ENCODE measurements at places on chromosomes 7 and 10.
A peak's percentile ranks its signal among the peaks of the same experiment; 100 is the strongest.

GRCh38 chr10:133420579-133420978 is 3.8 kb downstream of the SPRN start:
- no peak for DNase-seq

DNA sequence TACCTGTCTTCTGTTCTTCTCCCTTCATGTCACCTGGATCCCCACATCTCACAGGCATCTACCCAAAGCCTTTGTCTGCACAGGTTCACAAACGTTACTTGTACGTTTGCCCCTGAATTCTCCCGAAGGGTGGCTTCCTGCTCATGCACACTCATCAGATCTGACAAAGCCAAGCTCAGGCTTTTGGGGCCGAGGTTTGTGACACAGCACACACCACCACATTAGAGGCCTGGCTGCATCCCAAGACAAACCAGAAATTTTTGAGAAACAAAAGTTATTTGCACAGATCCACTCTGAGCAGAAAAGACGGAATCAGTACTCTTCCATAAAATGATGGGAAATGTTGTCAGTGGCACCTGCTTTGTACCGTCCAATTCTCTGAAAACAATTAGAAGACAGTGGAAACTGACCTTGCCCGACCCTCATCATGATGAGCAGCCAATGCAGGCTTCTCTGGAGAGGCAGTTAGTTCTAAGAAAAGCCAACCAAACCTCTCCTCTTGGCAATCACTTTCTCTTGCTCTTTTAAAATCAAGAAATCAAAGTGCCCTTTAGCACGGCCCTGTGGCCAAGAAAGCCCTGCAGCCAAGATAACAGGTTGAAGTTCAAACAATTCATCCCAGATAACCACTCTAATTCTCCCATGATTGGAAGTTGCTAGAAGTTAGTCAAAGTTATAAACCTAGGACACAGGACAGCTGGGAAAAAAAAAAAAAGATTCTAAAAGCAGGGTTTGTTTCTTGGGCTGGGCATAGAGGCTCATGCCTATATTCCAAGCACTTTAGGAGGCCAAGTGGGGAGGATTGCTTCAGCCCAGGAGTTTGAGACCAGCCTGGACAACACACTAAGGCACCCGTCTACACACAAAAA is 13.6 kb upstream of the SVIL start:
- peak; percentile 18 for DNase-seq

DNA sequence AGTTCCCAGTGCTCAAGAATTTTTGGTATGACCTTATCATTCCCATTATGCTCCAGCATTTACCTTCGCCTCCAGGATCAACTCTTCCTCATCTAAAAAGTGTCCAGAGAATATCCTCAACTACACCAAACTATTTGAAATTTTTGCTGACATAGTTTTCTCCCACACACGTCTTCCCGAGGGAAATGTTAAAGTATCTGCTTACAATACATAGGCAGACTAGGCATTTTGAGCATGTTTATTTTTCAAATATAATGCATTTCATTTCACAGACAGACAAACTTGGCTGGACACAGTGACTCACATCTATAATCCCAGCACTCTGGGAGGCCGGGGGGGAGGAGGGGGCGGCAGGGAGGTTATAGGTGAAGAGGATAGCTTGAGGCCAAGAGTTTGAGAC is 177.1 kb upstream of the TRIM24 start:
- no peak for DNase-seq

DNA sequence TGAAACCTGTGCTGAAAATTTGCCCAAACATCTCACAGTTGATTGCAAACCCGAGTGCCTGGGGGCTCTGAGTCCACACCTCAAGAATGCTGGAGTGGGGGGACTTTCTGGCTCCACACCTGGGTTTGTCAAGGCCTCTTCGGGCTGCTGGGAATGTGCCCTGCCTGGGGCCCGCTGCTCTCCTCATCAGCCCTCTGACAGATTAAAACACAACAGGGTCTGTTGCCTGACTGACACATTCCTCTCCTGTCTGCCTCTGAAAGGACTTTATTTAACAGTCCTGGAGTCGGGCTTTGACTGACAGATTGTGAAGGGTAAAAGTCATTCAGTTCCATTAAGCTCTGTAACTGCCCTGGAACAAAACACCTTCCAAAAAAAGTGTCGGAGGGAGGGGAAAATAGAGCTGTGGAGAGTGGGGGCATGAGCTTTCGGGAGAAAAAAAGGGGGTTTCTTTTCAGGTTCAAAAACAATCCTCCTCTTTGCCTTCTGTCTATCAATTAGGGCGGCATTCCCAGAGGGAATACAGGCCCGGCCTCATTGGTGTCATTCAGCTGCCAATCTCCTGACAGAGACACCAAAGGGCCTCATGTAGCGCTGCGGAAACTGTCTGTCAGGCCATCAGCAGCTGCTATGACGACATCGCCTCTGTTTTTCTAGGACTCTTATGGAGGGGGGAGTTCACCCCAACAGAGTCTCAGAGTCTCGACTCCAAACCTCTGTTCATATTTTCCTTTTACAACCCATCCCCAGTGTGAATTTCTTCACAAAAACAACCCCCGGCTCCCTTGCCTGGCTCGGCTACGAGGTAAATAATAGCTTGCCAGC is 398.8 kb upstream of the NFE2L3 start:
- no peak for DNase-seq

GRCh38 chr7:103577059-103577458 is 131.1 kb upstream of the SLC26A5 start:
- no peak for DNase-seq

- no peak for DNase-seq
Observed at GRCh38 chr10:113309791-113310190, 243.1 kb upstream of the HABP2 start.

- DNase-seq: no peak
Observed at GRCh38 chr7:43234968-43235367, 122.5 kb downstream of the HECW1 start.

- DNase-seq: no peak
Observed at GRCh38 chr10:61897671-61898434, 3.6 kb upstream of the ARID5B start.

- DNase-seq: no peak
Observed at GRCh38 chr10:86349474-86349873, 17.1 kb downstream of the GRID1 start.

- DNase-seq: no peak
Observed at GRCh38 chr10:73876971-73877370, 2.6 kb upstream of the CAMK2G start.

GRCh38 chr7:47266131-47266706 is 315.7 kb downstream of the TNS3 start:
- DNase-seq: no peak

DNA sequence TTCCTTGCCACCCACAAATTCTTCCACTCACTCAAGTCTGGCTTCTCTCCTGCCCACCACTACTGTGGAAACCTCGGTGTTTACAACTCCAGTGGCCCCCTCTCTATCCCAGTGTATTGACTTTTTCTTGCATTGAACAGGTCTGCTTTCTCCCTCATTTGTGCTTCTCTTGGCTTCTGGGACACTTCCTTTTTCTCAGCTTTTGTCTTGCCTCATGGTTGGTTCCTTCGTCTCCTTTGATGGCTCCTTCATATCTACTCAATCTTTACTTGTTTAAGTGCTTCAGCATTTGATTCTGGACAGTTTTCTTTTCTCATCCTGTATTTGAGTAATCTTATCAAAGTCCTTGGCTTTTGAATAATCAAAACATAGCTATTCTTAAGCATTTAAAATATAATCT is 35.9 kb upstream of the FAM3C start:
- DNase-seq: no peak

DNA sequence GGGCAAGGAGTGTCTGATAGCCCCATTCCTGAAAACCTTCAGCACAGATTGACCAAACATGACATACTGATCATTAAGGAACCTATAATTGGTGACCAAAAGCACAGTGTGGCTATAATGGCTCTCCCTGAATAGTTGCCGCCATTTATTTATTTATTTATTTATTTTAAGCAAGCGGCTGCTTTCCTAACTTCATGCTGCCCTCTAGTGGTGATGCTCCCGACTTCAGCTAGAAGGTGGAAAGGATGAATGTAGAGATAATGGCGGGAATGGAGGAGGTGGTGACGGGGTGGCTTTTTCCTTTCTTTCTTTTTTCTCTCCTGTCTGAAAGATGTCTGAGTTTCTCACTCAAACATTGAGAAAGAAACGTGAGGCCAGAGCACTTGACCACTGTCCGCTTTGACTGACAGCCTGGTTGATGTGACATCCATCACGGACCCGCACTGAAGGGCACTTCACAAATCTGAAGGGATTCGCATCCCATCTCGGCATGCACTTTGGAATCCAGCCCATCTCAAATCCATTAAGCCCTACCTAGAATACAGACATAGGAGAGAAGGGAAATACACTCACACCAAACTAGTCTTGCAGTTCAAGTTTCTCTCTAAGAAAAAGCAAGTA is 1090.1 kb downstream of the KCNMA1 start:
- no peak for DNase-seq

GRCh38 chr7:105149827-105150226 is 135.8 kb downstream of the KMT2E start:
- DNase-seq: no peak

DNA sequence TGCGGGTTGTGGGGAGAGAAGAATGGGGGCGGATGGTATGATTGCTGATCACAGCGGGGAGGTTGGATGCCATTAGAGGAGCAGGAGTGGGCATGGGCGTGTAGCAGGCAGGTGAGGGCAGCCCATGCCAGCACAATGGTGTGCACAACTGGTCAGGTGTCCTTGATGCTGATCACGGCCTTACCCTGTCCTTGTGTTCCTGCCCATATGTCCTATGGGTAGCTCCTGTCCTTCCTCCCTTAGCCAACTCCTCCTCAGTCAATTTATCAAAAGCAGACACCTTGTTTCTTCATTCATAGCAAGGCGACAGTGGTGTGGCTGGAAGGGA is 30.7 kb downstream of the WDR86 start:
- no peak for DNase-seq
